ENCODE measurements at places on chromosomes 3 and 15.

DNA sequence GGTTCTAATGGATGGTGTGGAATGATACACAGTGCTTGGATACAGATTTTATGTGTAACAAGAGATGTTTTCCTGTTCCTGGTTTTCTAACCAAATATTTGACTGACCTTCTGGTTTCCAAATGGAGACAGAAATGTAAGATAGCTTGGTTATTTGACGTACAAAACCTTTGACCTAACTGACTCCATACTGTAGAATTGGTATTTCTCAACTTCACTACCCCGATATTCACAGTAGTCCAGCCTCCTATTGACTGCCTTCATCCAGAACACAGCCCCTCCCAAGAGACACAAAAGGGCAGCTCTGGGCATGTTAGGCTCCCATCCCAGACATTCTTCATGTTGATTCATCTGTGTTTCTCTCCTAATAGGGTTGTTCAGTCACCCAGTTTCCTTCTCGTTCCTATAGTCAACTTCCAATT lies 33.4 kb downstream of the MYO1E start:
- DNase-seq, result no peak

DNA sequence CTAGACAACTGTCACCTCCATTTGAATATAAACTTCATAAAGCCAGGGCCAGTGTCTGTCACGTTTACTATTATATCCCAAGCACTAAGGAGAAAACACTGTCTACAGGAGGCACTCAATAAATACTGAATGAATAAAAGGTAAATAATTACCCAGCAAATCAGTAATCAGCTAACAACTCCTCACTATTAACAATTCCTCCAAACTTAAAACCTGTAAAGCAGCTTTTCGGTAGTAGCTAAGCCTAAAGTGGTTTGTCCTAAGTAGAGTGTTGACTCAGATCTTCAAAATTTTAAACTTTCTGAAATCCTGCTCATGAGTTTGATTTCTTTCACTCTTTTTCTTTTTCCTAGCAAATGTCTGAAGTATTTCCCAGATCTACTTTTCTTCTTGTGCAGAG lies 39.9 kb downstream of the C3orf80 start:
- no peak for DNase-seq

DNA sequence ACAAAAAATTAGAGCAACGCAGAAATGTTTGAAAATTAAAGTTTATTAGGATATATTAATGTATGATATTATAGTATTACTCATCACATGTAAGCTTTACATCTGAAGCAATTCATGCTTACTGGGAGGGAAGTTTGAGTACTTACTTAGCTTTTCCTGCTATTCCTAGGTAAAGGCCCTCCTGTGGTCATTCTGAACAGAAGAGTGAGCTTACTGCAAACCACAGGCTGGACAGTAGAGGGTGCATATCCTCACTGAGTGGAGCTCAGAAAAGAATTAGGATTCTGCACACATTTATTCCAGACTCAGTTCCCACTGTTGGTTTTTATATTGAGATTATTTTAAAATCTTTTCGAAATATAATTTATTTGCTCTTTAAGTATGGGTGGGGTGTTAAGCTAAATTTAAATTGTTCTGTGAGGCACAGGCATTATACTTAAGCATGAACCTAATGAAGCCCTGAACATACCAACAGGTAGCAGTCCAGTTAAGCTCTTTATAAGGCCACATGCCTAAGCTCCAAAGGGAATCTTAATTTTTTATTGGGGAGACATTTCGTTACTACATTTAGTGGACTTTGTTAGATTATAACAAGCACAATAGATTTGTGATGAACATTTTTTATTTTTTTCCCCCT lies 10.2 kb downstream of the MRPS22 start:
- DNase-seq, result no peak

DNA sequence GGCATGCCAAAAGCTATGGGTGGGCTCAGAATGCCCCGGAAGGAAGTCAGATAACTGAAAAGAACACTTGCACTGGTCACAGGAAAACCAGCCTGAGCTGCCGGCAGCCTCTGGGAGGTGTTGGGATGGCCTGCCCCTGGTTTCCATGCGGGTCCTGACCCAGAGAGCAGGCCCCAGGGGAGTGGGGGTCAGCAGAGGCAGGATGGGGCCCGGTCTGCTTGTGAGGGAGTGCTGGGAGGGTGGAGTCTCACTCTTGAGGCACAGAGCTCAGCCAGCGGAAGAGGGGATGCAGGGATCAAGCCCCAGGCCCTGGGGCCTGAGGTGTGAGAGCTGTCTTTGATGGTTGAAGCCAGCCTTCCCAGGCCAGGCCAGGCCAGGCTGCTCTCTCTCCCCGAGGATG lies 2.4 kb upstream of the RPUSD3 start:
- DNase-seq, result no peak

DNA sequence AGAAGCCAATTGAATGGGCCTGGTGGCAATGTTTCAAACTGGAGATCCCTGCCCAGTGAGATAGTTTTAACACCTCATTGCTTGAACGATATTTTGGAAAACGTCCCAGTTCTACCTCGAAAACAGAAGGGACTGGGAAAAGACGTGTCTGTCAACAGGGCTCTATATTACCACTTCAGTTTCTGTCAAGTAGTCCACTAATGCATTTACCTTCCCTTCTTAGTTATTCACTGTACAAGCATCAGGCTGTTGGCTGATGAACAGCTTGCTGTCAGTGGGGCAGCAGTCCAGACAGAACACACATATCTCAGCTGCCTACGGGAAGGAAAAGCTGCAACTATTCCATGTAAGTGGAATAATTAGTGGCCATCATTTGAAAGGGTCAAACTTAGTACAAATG lies 794.7 kb upstream of the GBE1 start:
- DNase-seq, result no peak

DNA sequence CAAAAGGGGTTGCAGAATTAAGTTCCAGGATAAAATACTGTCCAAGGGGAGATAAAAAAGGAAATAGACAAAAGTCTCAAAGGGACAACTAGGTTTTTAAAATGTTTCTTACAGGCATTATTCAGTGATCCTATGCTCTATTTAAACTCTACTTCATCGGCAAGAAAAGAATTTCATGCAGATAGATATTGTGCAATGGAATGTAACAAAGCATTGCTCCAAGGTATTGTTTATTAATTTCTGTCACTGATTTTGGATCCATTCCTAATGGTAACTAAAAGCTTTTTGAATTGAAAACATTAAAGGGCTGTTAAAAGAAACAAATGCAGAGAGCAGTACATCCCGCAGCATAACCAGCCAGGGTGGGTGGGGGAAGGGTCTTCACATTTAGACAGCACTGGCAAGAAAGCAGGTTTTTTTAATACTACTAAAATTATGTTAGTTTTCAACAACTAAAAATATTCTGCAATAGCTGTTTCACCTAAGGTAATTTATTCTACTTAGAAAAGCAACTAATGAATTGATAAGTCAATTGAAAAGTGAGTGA lies 82.9 kb downstream of the THBS1 start:
- DNase-seq, result no peak

GRCh38 chr3:73745526-73746191 lies 120.9 kb upstream of the PDZRN3 start:
- DNase-seq, result no peak

DNA sequence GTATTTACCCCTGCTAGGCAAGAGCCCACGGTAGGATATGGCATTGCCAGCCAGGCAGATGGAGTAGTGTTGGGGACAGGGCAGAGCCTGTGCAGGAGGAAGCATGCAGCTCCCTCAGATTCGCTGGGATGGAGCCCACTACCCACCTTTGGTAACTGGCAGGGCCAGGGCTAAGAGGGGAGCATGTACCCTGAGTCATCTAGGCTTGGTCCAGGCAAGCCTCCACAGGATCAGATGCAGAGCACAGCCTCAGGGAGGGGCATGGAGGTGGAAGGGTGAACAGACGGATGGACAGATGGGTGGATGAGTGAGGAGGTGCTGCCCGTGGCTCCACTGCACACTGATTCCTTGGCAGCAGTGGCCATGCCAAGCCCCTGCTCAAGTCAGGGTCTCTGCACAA lies 33.0 kb downstream of the IL20RB start:
- no peak for DNase-seq

DNA sequence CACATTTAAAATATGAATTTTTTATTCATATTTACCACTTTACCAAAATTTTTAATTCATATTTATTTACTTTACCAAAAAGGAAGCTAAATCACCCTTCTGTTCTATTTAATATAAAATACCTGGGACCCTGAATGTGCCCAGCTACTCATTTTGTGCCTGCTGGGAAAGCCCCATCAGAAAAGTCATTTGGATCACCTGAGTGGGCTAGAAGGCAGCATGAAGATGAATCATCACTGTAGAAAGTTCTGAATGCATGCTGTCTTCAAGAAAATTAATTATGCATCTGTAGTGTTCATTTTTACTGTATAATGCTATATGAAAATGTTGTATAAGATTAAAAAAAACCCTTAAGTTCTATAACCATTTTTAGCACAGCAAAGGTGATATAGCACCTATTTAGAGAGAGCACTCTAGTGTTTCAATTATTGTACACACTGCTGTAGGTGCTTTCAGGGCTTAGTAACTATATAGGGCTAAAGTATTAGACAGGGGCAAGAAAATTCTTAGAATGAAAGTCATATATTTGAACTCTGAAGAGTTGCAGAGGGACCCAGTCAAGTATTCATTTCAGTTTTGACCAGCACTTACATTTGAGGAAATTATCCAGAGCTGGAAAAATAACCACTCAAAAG lies 175.1 kb downstream of the NFKBIZ start:
- peak; percentile 36 for DNase-seq

GRCh38 chr3:69085168-69085832 lies 563 bp downstream of the ARL6IP5 start:
- DNase-seq, result peak; percentile 36

DNA sequence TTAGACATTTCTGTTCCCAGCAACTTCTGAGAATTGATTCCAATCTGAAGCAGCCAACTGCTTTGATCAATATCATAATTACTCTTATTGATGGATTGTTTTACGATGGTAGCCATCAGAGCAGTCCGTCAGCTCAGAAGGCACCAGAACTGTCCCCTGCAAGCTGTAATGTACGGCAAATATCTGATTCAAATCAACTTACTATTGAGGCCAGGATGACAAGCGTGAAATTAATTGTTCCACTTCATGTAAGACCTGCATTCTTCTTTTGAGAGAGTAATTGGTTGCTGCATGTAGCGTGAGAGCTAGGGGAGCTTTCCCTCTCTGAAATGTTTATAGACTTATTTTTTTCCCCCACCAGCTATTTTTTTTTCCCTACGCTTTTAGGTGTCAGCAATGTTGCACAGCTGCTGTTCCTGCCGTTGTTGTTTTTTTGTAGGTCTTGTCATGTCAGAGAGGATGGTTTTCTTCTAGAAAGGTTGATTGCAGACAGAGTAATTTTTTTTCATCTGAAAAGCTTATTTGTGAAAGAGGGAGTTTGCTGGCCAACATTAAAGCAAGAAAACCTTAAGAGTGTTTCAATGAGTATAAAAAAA lies 134.9 kb downstream of the CACNA2D3 start:
- no peak for DNase-seq

DNA sequence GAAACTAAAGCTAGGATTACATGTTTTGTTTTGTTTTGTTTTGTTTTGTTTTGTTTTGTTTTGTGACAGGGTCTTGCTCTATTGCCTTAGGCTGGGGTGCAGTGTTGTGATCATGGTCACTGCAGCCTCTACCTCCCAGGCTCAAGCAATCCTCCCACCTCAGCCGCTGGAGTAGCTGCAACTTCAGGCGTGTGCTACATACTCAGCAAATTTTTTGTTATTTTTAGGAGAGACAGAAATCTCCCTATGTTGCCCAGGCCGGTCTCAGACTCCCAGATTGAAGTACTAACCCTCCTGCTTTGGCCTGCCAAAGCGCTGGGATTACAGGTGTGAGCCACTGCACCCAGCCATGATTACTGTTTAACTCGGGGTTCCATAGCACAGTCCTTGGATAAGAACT lies 50.7 kb downstream of the LRCH3 start:
- no peak for DNase-seq

- DNase-seq, result no peak
Observed at GRCh38 chr3:52094571-52095485, 38.5 kb upstream of the DUSP7 start.

DNA sequence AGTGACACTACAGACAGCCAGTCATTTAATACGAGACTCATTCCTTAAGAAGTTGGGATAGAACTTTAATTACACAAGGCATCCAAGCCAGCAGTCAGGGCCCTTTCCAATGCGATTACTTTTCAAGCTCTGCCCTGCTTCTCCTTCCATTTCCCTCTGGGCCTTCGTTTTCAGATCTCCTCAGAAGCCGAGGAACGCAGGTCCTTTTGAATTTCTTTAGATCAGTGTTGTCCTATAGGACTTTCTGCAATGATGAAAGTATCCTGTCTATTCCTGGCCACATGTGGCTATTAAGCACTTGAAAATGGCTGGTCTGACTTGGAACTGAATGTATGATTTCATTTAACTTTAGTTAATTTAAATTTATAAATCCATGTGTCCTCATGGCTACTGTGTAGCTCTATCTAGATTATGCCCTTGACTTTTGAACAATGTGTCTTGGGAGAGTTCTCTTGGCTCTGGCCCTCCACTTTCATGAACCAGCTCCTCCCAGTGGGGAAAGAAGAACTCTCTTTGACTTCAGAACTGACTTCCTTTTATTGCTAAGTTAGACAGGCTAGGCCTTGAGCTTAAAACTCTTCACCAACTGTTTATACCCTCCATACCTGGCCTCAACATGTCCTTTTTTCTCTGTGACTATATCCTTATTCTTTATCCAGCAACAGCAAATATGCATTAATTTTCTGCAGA lies 22.6 kb downstream of the TGFBR2 start:
- no peak for DNase-seq

DNA sequence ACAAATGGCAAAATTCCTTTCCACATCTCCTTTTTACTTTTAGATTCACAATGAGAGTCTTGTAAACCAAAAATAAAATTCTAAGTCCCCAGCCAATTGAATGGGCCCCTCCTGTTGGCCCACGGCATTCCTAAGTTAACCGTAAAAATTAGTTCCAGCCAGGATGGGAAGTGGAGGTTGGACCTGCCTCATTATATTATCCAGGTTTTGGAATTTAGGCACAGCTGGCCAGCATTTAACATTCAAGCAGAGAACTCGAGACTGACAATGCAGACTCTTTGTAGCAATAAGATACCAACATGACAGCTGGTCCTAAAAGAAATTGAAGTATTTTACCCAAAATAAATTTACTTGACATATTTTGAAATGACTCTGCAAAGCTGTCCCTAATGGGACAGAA lies 321.0 kb upstream of the NAALADL2 start:
- DNase-seq, result no peak

DNA sequence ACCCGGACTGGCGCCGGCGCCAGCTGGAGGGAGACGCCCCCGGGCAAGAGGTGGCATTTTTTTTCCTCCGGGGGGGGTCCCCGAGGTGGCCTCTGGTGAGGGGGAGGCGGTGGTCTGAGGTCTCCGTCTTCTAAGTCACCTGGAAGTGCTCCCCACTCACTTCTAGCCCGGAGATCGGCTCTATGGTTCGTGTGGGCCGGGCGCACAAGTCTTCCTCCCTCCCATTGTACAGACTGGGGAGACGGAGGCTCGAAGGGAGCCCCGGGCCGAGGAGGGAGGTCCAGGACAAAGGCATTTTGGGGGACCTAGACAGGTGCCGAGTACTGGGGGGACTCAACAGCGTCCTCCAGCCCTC lies 4.4 kb downstream of the GATA2 start:
- DNase-seq, result no peak

GRCh38 chr15:40358471-40359353 lies 693 bp downstream of the DISP2 start:
- DNase-seq, result peak; percentile 15

Data from activated CD4-positive, alpha-beta T cell treated with anti-CD3 and anti-CD28 coated beads for 48 hours (primary cell).